Naive B cell (primary cell): ENCODE measurements at places on chromosomes 1 and 21.

- DNase-seq: no peak
These were observed 4.8 kb downstream of the RAP1A start for GRCh38 chr1:111624382-111624781.

- no peak for DNase-seq
These were observed 1.8 kb upstream of the TFF2 start for GRCh38 chr21:42352441-42353095.

DNA sequence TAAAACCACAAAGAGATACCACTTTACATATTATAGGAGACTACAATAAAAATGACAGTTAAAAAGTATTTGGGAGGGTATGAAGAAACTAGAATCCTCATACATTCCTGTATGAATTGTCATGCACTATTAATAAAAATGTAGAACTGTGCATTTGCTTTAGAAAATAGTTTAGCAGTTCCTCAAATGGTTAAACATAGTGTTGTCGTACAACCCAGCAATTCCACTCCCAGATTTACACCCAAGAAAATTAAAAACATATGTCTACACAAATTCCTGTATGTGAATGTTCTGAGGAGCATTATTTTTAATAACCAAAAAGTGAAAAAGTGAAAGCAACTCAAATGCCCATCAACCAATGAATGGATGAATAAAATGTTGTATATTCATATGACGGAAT is 23.1 kb upstream of the PDE4B start:
- DNase-seq: no peak

GRCh38 chr1:6982860-6983259 is 197.6 kb downstream of the CAMTA1 start:
- no peak for DNase-seq

DNA sequence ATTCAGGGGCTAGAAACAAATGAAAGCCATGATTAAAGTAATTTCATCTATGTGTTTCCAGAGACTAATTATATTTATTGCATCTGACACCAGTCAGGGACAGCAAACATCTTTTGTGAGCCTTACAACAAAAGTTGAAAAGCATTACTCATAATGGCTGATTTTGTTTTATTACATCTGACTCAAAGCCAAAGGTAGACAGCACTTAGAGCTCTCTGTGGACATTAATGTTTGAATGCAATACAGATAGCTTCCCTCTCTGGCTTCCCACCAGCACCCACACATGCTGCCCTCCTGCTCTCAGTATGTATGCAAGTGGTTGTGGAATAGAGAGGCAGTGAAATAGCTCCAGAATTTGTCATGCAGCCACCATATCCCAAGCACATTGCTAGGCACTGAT is 198.7 kb downstream of the SETD4 start:
- no peak for DNase-seq

- no peak for DNase-seq
These were observed 5.5 kb downstream of the SIM2 start for GRCh38 chr21:36704281-36704957.

- peak; percentile 37 for DNase-seq
These were observed 46.1 kb downstream of the MEGF6 start for GRCh38 chr1:3564921-3565831.

DNA sequence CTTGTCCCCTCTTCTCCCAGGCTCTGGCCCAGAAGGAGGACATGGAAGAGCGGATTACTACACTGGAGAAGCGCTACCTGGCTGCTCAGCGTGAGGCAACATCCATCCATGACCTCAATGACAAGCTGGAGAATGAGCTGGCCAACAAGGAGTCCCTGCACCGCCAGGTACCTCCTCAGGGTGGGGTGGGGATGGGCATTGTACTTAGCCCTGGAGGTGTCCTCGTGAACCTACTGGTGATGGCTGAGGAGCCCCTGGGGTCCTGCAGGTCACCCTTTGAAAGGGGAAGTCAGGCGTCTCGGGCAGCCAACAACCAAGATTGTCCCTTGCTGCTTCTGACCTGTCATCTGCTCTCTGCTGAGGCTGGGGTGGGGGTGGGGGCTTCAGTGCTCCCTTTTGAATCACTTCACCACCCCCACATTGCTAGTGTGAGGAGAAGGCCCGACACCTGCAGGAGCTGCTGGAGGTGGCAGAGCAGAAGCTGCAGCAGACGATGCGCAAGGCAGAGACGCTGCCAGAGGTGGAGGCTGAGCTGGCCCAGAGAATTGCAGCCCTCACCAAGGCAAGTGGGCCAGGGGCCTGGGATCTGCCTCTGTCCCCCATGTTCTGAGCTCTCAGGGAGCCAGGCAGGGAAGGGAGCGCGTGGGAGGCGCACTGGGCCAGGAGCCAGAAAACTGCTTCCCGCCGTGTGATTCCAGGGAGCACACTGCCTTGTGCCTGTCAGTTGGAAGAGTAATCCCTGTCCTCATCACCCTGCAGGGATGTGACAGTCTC is 19.7 kb downstream of the PPFIA4 start:
- DNase-seq: no peak

GRCh38 chr1:67632356-67632755 is 52.6 kb upstream of the GADD45A start:
- no peak for DNase-seq

DNA sequence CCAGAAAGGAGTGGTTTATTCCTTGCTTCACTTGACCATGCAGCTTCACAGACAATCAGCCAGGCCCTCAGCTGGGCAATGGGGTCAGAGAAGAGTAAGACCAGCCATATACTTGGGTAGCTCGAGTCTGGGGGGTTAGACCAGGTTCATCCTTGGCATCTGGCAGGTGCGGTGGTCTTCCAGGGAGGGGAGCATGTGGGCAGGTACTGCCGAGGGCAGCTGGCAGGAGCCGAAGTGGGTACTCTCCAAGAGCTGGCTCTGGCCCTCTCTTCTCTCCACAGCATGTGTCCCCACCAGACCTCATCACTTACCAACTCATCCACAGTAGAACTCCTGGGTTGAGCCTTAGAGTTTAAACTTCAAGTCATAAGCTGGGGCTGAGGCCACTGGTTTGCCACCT is 156.8 kb downstream of the FOXD2 start:
- no peak for DNase-seq

DNA sequence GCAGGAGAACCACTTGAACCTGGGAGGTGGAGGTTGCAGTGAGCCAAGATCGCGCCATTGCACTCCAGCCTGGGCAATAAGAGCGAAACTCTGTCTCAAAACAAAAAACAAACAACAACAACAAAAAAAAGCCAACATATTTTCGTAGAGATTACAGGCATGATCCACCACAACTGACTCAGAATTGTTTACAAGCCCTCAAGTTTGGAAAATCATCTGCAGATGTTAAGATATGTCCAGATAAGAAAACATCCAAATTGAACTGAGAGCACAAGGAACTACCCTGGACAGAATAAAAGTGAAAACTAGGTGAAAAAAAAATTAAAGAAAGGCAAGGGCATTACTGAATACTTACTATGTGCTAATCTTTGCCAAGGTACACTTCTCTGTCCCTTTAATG is 89.8 kb upstream of the WLS start:
- DNase-seq: no peak

DNA sequence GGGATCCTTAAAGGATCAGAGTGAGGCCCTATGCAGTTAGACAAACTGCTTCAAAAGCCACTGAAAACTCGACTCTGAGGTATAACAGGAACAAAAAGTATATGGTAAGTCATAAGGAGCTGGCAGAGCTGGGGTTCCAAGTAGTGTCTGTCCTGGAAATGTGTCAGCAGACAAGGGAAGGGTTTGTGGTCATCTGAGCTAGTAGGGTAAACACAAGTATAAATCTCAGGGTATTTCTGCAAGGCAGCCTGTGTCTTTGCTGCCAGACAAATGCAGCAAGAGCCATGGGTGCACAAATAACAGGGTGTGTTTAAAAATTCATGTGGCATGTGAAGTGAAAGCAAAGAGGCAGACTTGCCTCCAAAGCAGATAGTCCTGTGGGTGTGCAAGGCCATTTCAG is 759.0 kb upstream of the ADAMTS5 start:
- no peak for DNase-seq

DNA sequence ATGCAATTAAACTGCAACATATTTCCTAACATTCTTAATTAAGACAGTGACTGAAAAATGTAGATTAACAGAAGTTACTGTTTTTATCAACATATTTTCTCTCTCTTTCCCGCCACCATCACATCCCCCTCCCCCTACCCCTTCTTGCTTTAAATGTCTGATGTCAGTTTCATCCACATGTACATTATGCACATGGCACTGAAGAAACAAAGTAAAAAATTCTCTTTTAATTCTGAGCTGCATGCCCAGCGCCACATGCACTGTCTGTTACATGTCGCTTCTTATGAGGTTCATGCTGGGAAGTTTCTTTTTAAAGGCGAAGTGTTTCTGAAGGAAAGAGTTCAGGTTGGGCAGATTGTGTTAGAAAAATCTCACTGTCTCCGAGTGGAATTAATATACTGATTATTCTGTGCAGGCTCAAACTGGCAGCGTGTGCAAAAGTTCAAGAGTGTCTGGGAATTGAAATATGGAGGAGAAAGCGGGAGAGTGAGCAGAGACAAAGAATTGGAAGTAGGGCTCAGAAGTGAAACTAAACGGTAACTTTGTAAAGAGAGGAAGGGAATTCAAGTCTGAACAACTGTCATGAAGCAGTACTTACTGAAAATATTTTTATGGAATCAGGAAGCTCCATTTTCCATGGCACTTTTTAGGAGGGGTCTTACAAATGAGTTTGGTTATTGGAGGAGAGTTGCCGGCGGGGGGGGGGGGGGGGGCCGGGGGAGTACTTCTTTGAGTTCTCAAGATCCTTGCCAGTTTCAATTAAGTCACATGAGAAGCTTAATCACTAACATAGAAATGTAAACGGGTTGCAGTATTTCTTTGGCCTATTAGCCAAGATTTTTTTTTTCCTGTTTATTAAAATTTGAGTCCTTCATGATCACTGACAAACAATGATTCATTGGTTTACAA is 217.6 kb downstream of the SDCCAG8 start:
- DNase-seq: no peak

GRCh38 chr1:205466595-205467220 is 10.9 kb upstream of the BLACAT1 start:
- no peak for DNase-seq

GRCh38 chr21:40453183-40453582 is 393.8 kb downstream of the DSCAM start:
- DNase-seq: no peak

- peak; percentile 70 for DNase-seq
These were observed at the start of gene ZDHHC18 for GRCh38 chr1:26826261-26827105. TSS of gene ZDHHC18 (plus strand) at chr1:26826688. CDS start at chr1:26826805, 117 bp downstream.

- no peak for DNase-seq
These were observed 39.7 kb upstream of the ETV3 start for GRCh38 chr1:157177733-157178394.

DNA sequence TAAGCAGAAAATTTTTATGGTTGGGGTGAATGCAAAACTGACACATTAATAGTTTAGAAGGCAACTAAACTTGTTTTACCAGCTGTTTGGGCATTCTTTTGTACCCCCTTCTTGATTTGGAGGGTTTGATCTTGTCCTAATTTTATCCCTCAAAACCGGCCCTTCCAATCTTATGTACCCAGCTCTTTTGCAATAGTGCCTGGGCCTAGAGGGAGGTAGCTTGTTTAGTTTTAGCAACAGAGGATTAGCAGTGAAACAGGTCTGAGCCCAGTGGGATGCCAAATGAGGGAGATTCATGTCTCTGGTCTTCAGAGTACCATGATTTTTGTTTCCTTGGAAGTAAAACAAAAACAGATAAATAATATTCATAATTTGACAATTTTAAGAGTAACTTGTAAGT is 45.1 kb downstream of the CRP start:
- no peak for DNase-seq

GRCh38 chr1:180527101-180527669 is 24.8 kb upstream of the ACBD6 start:
- no peak for DNase-seq

- DNase-seq: no peak
These were observed 15.8 kb upstream of the DIP2A start for GRCh38 chr21:46442938-46443337.

DNA sequence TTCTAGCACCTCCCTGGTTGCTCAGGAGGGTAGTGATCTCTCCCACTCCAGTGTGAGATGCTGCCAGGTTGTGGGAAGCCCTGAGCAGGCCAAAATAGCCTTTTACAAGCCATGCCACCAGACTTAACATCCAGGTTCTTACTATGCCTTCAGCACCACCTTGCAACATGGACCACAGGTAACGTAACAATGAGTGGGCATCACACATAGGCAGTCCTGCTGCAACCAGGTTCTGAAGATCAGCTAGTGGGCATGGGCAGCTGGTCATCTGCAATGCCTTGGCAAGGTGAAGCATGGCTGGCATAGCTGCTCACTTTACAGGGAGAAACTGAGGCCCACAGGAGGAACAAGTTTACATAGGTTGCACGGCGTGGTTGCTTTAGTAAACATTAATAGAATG is 40.7 kb downstream of the DHCR24 start:
- DNase-seq: no peak

DNA sequence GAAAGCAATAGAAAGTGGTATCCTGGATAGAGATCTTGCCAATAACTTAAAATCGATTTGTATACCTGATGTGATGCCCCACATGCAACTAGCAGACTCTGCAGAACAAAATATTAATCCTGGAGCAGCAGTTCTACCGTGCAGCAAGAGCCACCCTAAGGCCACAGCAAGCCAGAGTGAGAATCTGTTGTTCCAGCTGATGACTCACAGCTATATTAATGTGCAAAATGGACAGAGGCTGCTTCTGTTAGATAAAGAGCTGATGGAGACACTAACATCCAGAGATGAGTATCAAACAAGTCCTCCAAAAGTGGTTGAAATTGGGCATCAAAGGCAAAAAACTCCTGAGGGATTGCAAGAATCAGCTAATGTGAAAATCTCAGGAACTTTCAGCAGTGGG is 127.8 kb downstream of the MACF1 start:
- no peak for DNase-seq

DNA sequence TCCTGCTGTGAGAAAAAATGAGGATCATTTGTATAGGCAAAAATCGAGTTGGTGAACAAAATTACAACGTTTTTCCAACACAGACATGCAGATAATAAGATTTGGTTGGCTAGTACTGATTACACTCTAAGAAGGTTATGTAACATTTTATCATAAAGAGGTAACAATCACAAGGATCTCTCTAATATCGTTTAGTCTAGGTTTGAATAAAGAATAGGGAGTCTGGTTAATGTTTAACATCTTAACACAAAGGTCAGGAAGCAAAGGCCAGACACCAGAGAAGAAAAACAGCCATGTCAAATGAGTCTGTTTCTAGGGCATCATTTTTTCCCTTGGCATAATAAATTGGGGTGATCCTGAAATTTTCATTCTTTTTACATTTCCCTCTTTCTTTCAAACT is 207.4 kb upstream of the CHRM3 start:
- no peak for DNase-seq
